ENCODE measurements at places on chromosomes 6 and 20. TPM values are rescaled to one million over a fixed set of nuclear protein-coding genes. Genes with fewer than 3 reads are reported as not detected.

DNA sequence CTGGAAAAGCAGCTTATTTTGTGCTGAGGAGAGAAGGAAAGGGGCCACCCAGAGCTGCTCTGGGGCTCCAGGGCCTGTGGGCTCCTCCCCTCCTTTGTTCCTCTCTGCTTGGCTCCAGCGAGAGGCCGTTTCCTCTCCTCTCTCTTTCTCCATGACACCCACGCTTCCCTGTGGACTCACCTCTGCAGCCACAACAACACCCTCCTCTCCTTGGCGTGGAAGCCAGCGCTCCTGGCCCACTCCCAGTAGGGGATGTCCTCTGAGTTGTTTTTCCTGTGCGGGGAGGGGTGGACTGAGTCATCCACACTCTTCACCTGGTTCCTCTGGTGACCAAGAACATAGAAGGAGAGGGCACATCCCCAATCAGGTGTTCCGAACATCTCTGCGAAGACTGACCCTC lies 4.9 kb upstream of the CDSN start:
- DNase-seq: no peak

DNA sequence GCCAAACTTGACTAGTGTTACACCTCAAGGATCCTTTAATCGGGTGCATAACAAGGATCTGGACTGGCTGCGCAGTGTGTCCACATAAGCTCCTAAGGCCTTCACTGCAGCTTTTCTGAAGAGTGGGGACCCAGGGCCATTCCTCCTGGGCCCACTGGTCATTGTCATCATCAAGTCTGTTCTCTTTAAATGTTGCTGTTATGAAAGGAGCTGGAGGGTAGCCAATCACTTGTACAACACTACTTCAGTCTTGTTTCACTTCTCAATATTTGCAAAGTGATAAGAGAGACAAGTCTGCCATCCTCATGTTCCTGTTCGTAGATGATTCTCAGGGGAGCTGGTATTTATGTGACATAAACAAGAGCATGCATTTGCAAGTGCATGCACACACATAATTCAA lies 149.8 kb downstream of the SYNDIG1 start:
- no peak for DNase-seq

DNA sequence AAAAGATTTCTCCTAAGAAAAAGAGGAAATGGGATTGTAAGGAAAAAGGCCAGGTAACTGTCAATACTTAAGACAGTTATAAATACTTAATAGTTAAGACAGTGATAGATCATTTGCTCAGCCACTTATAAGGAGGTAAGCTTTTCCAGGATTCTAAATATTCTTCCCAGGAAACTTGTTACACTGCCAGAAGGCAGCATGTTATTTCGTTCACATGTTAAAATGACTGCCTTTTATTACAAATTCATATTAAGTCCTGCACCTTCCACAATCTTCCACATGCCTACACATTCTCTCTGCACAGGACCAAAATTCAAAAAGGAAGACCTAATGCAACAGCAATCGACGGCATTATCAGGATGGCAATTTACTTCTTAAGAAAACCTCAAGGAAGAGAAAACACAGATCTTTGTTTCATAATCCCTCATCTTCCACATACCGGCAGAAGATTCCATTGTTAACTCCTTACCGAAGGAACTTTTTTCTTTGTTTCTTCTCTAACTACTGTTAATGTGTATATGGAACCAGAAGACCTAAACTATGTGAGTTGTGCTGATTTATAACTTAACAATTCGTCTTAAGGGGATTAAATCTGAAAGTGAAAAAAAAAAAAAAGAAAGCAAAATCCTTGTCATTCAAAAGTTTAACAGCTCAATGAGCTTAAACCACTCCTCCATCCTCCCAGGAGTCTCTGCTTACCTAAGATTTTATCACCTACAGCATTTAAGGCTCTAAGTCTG lies 799 bp downstream of the TAAR2 start:
- DNase-seq: no peak

DNA sequence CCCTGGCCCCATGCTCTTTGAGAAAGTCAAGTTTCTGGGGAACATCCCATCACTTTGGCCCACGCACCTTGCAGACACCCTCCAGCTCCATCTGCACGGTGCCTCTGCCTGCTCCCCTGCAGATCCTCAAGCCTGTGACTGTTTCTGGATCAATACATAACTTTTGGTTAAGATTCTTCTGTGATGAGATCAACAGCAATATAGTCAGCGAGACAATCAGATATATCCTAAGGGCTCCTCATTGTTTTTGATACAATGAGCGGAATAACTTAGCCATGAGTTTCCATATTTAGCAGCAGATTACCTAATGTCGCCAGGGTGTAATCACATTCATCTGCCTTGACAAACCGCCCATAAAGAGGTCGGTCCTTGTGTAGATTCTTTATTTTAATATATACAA lies 109.3 kb upstream of the MTHFD1L start:
- DNase-seq: no peak

- DNase-seq: no peak
Observed at GRCh38 chr6:13072686-13073347, 255.5 kb downstream of the TBC1D7 start.

Gene SOX12
- total RNA-seq: 6.3 TPM

Gene MCCD1
- total RNA-seq: not detected

All from suprapubic skin (tissue), 4 donors.